ENCODE measurements at places on chromosomes 1 and 21.

GRCh38 chr21:35441868-35442582 lies 392.9 kb upstream of the RUNX1 start:
- DNase-seq = no peak

DNA sequence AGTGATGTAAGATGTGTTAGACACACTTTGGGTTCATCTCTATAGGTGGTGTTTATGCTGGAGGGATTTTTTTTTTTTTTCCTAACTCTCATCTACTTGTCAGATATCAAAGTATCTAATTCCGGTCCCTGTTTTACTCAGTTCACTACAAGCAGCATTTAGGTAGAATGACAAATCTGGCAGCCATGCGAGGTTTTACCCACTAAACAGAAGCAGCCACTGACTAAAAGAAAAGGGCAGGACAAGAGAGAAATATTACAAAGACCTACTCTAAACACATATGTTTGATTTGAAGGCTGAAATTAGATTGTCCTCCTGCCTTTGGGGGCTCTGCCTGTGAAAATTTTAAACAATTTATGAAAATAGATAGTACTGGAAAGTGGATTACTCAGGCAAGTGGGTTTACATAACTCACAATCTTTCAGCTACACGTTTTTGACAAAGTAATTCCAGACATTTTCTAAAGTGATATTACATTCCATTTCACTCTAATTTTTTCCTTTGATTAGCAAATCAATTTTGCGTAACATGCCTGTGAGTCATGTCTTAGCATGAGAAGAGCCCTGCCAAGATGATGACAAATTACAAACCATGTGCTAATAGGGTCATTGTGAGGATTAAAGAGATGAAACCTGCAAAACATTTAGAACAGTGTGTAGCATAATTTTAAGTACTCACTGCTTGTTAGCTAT lies 172.6 kb downstream of the PLA2G4A start:
- no peak for DNase-seq

- DNase-seq = no peak
Measured at GRCh38 chr21:37606549-37606948, 240.0 kb downstream of the DYRK1A start.

GRCh38 chr1:212515329-212515760 lies 82.6 kb downstream of the NENF start:
- no peak for DNase-seq

DNA sequence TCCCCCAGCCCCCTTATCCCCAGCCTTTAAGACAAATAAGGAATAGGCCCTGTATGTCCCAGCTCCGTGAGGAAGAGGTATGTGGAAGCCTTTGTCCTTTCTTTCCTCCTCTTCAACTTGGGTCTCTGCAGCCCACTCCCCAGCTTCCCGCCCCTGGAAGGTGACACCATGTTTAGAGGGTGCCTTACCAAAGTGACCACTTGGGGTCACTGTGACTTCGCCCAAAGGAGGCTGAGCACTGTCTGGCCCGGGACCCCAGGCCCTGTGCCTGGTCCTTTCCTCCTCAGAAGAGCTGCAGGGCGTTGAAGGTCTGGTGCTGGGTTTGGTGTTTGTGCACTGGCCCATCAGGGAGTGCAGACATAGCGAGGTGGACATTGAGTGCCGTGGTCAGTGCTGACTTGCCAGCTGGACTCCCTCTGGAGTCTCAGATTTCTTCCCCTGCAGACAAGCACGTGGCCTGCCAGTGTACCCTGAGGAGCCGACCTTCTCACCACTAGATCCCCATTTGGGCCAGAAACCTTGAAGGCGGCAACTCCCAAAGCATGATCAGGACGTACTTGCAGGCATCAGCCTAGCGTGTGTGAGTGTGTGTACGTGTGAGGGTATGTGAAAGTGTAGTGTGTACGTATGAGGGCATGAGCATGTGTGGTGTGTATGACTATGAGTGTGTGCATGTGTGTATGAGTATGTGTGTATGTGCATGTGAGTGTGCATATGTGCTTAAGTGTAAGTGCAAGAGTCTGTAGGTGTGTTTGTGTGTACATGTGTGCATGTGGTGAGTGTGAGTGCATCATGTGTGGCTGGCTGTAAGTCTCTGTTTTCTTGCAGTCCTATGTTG lies 181.4 kb upstream of the KIAA0040 start:
- DNase-seq = no peak

- DNase-seq = no peak
Measured at GRCh38 chr1:78958711-78959110, 47.8 kb downstream of the ADGRL4 start.

DNA sequence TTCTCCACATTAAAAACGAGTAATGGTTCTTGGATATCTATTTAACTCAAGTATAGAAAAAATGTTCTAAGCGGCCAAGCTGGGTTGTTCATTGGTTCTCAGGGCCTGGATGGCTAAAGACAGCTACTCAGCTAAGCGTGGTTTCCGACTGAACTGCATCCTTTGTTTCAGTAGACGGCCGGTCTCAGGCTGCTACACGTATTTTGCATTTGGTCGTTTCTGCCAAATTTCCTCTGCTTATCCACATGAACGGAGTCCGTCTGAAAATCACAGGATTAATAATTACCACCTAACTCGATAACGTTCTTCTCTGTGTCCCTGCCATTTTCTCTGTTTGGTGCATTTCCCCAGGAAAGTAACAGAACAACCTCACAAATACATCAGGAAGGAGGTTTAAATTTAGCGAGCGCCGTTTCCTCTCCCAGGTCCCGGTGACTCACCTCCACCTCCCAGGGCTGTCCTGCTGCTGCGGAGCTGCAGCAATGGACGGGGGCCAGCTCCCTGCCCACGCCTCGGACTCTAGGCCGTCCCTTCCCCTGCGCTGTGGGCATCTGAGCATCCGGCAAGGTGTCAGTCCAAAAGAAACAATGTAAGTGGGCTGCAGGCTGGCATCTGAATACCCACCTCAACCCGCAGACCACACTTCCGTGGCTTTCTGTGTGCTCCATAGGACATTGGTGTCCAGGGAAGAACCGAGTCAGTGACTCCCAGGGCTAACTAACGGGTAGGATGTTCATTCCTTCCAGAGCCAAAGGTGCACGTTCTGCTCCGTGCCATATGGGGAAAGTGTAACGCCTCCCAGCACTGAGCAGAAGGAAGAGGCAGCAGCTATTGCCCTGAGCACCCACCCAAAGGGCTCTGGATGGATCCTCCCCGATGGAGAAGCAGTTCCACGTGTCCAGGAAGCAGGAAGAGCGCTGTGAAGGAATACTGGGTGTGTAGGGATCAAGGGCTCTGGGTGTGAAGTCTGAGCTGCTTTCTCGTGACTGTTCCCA lies 4.1 kb upstream of the GABRD start:
- DNase-seq = no peak

Measured in CD8-positive, alpha-beta memory T cell (primary cell).